ENCODE measurements at places on chromosomes 13 and 19.

GRCh38 chr13:93797463-93797862 lies 570.9 kb downstream of the GPC6 start:
- DNase-seq = no peak

DNA sequence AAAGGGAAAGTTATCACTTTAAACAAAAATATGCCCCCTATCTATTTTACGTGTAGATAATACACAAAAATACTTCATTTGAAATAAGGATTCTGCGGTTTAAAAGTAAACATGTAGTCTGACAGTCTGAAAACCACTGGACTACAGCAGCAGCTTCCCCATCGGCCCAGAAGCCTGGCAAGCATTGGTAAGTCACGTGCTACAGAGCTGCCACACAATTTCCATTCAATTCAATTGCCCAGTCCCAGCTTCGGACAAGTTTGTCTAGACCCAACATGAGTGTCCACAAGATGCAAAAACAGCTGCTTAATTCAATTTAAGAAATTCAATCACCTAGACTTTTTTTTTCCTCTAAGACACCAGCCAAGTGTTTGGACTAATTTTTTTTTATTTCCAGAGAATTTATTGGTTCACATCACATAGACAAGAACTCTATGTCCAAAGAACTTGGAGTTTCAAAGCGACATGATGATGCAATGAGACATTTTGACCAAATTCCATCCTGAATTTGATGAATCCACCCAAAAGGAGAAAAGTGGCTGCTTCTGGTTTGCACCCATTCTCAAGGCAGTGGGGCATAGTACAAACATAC lies 458.9 kb downstream of the COG6 start:
- no peak for DNase-seq

- no peak for DNase-seq
Observed at GRCh38 chr19:52658595-52658994, 20.4 kb upstream of the ZNF83 start.

DNA sequence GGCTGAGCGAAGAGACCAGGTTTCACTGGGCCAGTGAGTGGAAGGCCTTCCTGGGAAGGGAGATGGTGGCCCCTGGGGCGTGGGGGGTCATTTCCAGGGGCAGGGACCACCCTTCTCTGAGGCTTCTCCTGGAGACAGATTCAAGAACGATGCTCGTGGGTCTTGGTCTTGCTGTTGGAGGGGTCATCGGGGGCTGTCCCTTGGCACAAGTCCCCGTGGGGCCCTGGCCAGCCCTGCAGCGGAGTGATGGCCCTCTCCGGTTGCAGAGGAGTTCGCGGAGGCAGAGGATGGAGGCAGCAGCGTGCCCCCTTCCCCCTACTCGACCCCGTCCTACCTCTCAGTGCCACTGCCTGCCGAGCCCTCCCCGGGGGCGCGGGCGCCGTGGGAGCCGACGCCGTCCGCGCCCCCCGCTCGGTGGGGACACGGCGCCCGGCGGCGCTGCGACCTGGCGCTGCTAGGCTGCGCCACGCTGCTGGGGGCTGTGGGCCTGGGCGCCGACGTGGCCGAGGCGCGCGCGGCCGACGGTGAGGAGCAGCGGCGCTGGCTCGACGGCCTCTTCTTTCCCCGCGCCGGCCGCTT lies 4.8 kb downstream of the TTC9B start:
- DNase-seq = no peak

GRCh38 chr13:90104764-90105163 lies 1242.7 kb upstream of the MIR17HG start:
- no peak for DNase-seq

DNA sequence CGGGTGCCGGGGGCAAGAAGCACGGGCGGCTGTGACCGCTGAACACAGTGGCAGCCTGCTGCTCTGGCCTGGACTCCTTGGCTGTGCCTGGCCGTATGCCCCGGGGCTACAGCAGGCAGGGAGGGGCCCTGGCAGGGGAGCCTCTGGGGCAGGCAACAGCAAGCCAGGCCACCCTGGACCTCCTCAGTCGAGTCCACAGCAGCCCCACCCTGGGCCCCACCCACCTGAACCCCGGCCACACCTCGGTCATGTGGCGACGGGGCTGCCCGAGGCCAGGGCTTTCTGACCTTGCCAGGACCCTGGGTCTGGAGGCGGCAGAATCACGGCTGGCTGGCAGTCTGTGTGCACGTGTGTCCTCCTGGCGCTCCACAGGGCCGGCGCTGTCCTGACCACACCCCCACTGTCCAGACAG lies 8.7 kb downstream of the CILP2 start:
- DNase-seq = no peak

- no peak for DNase-seq
Observed at GRCh38 chr19:29467824-29468401, 57.9 kb upstream of the VSTM2B start.

DNA sequence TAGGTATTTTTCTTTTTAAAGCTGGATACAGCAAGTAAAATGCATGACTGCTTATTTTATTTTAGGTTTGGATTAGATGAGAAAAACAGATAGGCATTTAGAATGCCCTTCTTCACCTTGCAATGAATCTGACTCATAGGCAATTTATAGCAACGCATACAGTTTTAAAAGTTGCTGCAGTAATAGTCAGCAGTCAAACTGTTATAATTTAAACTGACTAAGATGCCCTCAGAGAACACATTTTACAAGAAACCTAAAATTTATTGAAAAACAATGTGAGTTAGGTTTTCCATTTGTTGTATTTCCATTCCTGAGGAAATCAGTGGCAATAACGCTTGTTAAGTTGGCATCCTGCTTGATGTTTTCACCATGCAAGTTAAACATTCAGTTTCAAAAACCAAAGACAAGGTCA lies 1128.2 kb upstream of the PCDH9 start:
- DNase-seq = no peak

DNA sequence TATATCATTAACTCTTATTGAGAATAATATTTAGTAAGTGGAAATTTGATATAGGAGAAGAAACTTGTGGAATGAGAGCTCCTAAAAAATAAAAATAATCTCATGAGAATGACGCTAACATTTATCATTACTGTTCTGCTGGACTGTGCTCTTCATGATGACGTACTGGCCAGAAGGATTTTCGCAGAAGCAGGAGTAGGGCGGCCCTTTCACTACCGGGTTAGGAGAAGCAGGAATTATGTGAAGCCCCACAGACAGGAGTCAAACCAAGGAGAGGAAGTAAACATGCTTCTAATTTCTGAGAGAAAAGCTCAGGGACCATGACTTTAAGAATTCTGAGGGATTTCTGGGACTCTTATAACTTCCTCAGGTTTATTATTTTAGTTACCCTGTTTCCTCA lies 195.1 kb downstream of the VWA8 start:
- DNase-seq = no peak

DNA sequence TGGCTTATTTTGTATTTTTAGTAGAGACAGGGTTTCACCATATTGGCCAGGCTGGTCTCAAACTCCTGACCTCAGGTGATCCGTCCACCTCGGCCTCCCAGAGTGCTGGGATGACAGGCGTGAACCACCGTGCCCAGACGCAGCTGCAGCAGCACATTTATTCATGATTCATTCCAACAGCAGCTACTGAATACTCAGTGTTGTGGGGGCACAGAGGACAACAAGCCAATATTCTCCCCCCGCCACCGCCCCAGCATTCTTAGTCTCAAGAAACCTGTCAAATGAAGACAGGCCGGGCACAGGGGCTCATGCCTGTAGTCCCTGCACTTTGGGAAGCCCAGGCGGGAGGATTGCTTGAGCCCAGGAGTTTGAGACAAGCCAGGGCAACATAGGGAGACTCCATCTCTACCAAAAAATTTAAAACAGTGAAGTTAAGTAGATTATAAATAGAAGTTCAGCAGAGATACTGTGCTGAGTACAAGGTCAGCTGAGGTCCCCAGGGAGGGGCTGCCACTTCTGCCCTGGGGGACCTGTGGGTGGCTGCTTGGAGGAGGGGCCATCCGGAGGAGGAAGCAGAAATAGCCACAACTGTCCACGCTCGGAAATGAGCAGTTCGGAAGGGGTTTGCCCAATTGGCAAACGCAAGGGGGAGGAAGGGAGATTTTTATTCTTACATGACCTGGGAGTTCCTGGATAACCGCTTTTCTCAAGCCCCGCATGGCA lies 4.3 kb downstream of the DOT1L start:
- no peak for DNase-seq

DNA sequence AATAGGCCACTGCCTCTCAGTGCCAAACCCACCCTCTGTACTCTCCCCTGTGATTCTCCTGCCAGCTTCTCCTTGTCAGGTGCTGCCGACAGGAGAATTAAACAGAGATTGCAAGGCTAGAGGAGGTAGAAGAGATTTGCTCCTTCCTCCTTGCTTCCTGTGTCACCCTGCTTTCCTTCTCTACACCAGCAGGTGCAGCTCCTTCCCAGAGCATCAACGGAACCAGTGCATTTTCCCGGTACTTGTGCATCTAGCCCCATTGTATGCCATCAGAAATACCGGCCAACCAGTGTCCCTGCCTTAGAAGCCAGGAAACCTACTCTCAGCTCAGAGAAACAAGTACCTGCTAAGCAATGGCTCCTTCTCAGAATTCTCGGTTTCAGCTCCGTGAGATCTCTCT lies 253.2 kb downstream of the SUCLA2 start:
- no peak for DNase-seq

DNA sequence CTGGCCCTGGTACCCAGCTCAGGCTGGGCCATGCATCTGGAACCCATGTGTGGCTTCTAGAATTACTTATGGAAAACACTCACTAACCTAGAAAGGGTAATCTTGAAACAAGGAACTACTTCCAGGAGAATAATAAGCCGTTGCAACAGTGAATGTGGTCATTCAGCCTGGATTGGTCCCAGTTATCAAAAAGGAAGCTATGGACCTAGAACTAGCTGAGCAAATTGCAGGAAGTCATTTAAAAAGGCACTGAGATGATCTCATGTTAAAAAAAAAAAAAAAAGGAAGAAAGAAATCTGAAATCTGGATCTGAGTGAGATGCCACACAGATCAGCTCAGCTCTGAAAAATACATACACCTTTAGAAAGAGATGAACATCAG lies 59.6 kb downstream of the DCT start:
- no peak for DNase-seq

DNA sequence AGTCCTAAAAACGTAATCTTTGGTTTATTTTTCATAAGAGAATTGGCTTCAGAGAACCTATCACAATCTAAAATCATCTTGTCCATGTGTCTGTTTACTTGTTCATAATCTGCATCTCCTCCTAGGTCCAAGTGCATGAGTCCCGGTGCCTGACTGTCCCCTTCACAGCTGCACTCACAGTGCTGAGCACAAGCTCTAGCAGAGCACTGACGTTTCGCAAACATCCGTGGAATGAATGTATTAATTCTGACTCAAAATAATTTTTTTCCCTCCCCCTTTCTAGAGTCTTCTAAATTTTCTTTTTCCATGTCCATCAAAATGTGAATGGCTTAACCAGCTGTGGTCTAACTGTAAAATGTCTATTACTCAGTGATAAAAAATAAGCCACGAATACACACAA lies 245.5 kb upstream of the TSHZ3 start:
- DNase-seq = no peak

- DNase-seq = no peak
Observed at GRCh38 chr13:28805193-28805819, 14.8 kb upstream of the MTUS2 start.

Data from D721Med (cell line).